Stimulated activated CD4-positive, alpha-beta T cell treated with anti-CD3 and anti-CD28 coated beads, TNF-alpha, amount 100 ng/mL, for 24 hours (primary cell): ENCODE measurements at places on chromosomes 5 and 9.

DNA sequence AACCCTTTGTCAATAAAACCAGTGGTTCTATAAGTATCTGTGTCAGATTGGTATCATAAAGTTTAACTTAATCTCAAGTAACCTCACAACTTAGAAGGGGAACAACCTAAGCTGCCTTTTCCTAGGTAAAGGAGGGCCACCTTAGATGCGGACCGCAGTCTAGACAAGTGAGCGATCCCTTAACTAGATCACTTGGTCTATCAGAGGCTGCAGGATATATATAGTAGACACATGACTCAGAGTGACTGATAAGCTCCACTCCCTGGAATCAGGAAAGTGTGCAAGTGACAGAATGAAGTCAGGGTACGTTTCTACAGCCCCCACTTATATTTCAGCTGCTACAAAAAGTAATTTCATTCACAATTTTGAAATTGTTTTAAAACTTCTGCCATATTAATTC lies 7.4 kb downstream of the REEP5 start:
- no peak for DNase-seq

- peak; percentile 19 for DNase-seq
Observed at GRCh38 chr5:87411973-87412629, 629 bp downstream of the CCNH start.

- no peak for DNase-seq
Observed at GRCh38 chr5:91635950-91636734, 253.0 kb upstream of the ARRDC3 start.

DNA sequence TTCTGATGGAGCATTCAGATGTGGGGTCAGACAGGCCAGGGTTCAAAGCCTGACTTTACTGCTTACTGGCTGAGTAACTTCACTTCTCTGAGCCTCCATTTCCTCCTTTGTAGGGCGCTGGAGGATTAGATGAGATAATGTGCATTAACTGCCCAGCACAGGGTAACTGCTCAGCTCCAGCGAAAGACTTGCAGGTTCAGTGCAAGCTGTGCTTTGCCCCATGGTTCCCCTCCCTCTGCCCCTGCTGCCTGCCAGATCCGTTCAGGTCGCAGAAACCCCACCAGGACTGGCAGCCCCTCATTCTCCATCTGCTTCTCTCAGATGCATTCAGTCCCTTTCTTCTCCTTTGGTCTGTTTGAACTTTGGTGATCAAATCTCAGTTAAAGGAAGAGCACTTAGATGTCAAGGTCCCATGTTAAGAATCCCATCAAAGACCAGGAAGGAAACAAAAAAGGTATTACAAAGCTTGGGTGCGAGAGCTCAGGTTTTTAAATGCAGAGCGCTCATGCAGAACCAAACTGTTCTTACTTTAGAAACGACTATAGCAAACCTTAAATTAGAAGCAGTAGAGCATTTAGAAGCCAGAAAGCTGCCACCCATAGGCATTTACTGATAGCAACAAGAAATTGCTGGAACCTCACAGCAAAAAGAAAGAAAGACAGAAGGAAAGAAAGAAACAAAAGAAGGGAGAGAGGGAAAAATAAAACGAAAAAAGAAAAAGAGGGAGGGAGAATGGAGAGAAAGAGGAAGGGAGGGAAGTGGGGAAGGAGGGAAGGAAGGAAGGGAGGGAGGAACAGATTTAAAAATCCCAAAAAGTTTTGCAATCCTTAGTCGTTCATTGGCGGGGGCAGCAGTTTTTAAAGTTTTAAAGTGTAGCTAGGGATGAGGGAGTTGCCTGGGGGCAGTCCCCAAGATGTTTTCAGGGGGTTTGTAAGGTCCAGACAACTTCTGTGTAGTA lies 23.5 kb downstream of the AFAP1L1 start:
- no peak for DNase-seq

- no peak for DNase-seq
Observed at GRCh38 chr9:126906091-126906490, 8.5 kb upstream of the RALGPS1 start.
